SW 1271 (cell line): ENCODE measurements at places on chromosomes 1 and 21.

- DNase-seq, result no peak
Measured at GRCh38 chr1:160357286-160358002, 9.4 kb upstream of the NHLH1 start.

- no peak for DNase-seq
Measured at GRCh38 chr1:96513136-96513535, 208.4 kb upstream of the PTBP2 start.

DNA sequence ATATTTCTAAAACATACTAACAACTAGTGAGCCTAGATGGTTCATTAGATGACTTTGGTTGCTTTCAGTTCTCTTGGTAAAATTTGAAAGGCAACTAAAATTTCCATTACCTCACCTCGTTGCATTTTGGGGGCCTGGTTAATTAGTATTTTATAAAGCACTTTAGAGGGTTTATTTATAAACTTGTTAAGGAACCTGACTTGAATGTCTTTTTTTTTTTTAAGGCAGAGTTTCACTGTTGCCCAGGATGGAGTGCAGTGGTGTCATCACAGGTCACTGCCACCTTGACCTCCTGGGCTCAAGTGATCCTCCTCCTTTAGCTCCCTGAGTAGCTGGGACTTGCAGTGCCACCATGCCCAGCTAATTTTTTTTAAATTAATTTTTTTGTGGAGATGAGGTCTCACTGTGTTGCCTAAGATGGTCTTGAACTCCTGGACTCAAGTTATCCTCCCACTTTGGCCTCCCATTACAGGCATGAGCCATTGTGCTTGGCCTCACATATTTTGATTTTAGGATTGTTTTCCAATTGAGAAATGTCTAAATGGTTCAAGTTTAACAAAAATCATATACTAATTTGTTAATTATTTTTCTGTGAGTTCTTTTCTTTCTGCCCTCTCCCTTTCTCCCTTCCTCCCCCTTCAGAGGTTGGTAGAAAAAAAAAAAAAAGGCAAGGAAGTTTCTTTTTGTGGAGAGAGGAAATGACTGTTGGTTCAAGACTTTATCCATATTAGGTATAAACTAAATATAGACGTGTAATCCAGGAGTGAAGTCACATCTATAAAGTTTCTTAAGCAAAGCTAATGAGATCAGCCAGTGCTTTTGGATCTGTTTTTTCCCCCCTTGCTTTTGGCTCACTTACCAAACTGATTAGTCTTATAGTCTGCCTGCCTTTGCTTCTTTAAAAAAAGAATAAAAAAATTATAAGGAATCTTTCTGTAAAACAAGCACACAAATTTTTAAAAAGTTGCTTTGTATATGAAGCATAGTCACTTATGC is 24.7 kb downstream of the CLIC4 start:
- peak; percentile 6 for DNase-seq

GRCh38 chr1:206953126-206953525 is 6.9 kb upstream of the PIGR start:
- no peak for DNase-seq

DNA sequence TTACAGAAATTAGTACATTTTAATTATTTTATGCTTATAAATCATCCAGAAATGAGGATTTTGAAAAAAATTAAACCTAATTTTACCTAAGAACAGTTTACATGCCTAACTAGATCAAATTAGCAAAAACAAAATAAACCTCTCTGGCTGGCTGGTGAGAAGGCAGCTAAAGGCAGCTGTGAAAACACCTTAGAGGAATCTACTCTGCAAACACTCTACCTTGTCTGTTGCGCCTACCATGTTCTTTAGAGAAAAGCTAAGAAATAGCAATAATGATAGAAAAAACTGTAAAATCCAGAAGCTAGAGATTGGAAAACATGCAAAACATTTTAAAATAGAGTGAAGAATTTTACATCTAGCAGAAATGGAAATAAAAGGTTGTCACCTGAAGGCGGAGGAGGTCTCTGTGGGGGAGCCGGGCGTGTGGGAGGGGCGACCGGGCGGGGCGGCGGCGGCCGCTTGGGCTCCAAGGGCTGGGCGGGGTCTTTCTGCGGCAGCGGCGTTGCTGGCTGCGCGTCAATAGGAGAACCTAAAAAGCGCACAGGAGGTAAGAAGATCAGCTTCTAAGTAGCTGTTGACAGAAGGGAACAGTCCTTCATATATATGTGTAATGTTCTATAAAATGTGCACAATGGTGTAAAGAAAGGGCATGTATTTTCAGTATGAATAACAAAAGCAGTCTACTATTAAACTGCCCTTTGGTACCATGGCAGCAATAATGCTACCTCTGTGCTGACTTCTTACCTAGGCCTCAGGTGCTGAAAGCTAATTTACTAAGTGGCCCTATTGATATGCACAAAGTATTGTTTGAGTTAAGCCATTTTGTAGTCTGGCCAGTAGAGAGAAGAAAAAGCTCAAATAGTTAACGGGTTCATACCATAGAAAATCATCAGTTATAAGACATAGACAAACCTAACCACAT is 33.3 kb upstream of the CFAP298 start:
- DNase-seq, result no peak

- DNase-seq, result no peak
Measured at GRCh38 chr1:209686322-209686721, 11.1 kb downstream of the G0S2 start.

DNA sequence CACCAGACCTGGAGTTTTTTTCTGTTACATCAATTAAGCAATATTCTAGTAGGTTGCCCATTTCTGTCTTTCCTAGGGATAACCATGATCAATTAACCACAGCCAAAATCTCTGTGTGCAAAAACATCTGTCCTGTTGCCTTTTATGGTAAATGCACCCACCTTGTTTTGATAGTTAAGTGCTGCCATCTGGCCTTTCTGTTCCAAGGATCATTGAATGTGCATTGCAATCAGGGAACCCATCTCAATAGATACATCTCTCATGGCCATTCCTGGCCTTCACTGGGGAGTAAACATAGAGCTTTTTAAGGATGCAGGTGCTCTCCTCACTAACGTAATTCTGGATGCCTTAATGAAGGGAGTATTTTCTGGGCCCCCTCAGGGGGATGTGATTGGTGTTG is 111.8 kb upstream of the KIAA1614 start:
- no peak for DNase-seq

DNA sequence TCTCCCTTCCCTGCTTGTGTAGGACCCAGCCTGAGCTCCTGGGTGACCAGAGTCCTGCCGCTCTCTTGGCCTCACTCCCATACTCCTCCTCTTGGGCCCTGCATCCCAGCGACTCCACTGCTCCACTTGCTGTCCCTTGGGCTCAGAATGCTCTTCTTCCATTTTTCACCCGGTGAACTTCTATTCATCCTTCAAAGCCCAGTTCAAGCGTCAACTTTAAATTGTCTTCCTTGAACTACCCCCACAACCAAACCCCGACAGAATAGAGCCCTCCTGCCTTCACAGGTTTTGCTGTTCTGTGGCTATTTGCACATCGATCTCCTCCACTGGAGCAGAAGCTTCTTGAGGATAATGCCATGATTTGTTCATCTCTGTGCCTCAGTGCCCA is 215.4 kb upstream of the EDN2 start:
- no peak for DNase-seq

DNA sequence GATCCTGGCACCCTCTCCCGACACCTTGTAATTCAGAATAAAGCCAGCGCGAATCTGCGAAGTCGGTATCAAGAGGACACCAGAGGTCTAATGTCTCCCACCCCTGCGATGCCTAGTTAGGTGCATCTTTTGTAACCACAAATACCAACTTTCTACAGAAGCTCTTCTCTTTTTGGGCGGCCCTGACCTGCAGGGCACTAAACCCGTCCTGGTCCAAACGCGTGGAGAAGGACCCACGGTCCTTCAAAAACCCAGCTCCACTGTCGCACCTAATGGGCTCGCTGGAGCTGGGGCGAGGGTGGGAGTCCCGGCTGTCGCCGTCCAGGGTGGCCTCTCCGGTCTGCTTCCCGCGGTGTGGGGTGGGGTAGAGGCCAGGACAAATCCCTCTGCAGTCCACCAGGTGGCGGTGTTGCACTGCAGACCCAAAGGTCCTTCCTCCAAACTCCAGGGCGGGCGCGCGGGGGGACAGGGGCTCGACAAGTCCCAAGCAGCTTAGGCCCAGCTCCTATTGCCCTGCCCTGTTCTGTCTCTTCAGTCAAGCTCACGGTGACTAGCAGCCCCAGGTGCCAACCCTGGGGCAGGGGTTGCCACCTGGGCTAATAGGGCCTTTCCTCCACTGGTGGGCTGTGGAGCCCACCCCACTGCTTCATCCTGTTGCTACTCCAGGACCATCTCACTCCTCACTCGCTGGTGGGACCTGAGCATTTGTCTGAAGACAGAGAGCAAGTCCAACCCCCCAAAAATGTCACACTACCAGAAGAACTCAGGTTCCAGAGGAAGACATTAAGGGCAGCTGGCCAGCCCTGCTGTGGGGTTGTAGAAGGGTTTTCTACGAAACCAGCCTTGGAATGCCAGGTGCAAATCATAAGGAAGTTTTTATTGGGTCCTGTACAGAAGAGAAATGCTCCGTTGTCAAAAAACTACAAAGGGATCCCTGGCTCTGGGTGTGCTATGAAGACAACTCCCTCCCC is 2.8 kb downstream of the HES3 start:
- peak; percentile 36 for DNase-seq

DNA sequence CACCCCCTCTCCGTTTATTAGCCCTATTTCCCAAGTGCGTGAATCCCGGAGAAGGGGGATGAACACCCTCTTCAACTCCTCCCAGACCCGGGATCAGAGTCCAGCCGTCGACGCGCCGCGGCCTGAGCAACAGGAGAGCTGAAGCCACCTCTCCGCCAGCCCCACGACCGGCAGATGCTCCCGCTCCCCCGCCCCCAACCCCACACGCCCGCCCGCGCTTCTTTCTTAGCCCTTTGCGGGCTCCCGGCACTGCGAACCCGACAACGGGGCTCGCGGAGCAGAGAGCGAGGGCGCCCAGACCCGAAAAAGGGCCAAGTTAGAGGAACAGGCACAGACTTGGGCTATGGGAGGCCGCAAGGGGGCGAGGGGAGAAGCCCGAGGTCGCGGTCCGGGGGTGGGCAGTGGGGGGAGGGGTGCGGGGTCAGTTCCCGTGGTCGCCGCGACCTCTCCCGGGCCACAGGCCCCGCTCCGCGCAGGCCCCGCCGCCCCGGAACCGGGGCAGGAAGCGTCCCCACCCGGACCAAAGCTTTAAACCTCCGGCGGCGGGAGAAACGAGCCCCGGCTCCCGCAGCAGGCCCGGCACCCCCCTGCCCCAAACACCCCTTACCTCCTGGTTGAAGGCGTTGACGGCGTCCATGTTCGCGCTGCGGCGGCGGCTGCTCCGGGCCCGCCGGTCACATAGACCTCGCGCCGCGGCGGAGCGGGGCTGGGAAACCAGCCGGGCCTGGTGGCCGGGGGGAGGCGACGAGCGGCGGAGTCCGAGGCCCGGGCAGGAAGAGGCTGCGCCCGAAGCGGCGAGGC is 662 bp downstream of the SCAF4 start:
- no peak for DNase-seq

DNA sequence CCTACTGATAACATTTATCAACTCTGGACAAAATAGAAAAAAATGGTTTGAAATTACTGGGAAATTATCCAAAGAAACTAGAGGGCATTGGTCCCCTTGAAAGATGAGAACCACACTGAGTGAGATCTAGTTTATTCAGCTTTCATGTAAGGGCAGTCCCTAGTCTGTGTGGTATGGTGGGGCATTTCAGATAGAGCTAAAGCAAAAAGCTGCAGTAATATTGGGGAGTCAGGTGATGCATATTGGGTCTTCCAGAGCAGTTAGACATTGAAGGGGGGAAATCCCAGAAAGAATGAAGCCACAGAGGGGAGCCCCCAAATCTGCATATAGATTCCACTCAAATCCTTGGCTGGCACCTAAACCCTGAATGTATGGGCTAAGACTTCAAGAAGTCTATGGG is 347.7 kb upstream of the POU3F1 start:
- DNase-seq, result no peak

DNA sequence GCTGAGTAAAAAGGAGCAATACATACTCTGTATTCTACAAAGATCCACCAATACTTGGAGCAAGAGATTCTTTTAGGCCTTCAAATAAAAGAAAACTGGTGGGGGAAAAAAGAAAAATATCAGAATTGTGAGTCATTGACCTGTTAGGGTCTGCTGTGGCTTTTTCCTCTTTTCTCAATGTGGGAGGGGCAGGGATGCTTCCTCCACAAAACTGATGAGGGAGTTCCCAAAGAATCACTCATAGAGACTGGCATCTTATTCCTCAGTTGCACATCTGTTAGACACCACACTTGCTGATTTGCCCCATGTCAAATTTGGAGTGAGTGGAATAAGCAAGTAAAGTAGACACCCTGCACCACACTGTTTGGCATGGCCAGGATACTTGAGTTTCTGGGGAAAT is 16.6 kb downstream of the C1orf141 start:
- no peak for DNase-seq

DNA sequence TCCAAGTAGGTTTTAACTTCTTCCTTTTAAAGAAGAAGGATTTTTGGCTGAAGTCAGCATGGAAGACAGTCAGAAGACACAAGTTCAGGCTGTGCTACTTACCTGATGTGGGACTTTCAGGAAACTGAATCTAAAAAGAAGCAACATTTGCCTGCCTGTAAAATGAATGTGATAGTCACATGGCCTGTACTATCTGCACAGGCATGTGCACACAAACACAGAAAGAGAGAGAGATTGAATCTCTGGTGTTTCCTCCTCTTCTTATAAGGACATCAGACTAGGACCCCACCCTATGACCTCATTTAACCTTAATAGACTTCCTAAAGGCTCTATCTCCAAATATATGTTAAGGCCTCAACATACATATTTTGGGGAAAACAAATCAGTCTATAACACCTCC is 542.9 kb downstream of the PLPP3 start:
- no peak for DNase-seq

GRCh38 chr1:187721216-187721615 is 892.5 kb downstream of the PLA2G4A start:
- DNase-seq, result no peak

DNA sequence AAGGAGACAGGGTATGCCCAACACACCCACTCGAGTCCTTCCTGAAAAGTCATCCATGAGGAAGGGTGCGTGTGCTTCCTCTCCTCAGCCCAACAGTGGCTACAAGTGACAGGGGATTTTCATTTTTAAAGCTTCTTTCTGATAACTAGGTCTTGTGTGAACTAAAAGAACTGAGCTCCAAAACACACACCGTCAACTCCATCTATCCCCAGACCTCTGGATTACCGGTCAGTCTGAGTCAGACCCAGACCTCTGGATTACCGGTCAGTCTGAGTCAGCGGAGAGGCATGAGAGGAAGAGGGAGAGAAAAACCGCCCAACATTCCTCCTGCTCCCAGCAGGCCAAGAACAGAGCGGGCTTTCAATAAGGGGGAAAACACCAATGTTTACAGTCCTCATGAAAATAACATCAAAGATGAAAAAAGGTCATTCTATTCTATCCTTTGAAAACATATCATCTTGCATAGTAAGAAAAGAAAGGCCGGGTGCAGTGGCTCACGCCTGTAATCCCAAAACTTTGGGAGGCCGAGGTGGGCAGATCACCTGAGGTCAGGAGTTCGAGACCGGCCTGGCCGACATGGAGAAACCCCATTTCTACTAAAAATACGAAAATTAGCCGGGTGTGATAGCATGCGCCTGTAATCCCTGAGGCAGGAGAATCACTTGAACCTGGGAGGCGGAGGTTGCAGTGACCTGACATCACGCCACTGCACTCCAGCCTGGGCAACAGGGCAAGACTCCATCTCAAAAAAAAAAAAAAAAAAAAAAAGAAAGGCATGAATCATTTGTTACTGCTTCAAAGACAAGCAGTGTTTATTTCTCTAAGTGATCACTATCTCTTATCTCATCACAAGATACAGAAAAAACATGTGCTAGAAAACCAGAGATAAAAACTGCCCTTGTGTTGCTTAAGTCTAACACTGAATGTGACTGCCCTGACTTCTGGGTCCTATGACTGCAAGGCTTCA is 3.4 kb downstream of the PTTG1IP start:
- DNase-seq, result peak; percentile 79
